Lower lobe of right lung (tissue), 2 donors: ENCODE measurements at places on chromosomes 7 and 10. TPM values are rescaled to one million over a fixed set of nuclear protein-coding genes. Genes with fewer than 3 reads are reported as not detected.

DNA sequence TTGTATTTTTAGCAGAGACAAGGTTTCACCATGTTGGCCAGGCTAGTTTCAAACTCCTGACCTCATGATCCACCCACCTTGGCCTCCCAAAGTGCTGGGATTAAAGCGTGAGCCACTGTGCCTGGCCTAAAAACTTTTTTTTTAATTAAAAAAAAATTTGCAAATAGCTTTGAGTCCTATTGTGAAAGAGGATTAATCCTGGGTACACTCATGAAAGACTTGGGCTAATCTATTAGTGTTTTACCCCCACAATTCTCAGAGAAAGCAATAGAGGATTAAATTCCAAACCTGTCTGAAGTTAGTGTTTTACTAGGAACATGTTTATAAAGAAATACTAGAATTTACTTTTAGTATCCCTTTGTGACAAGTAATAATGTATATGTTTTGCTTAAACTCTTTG lies 76.9 kb upstream of the ITGB1 start:
- no peak for DNase-seq

DNA sequence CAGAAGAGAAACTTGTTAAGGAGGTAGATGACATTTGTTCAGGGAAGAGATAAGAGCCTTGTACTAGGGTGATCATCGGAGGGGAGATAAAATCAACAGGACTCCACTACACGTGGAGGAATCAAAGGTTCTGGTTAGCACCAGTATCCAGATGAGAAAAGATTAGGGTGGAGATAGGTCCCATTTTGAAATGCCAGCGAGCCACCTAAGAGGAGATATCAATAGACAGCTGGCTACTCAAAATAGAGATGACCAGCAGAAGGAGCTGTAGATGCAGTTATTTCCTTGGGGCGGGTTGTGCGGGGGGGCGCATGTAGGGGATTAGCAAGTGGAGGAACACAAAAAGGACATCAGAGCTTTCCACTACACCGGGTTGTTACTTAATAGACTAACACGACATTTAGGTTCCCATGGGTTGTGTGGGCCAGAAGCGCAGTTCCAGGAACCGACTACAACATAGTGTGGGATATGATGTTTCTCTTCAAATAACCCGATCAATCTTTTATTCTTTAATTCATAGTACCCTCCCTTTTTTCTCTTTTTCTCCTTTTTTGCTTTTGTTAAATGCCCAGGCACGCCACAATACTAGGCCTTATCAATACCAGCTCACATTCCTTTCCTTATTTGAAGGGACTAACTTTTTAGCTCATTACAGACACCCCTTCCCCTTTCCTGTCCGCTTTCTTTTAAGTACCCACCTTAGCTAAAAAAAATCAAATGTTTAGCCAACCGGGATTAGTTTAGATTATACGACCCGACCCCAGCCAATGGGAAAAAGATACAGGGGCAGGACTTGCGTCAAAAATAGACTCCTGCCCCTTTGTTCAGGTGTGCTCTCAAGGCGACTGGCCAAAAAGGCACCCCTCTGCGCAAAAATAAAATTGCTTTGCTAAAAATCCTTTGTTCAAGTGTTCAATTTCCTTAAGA lies 2.0 kb upstream of the KIF11 start:
- DNase-seq: peak; percentile 57

DNA sequence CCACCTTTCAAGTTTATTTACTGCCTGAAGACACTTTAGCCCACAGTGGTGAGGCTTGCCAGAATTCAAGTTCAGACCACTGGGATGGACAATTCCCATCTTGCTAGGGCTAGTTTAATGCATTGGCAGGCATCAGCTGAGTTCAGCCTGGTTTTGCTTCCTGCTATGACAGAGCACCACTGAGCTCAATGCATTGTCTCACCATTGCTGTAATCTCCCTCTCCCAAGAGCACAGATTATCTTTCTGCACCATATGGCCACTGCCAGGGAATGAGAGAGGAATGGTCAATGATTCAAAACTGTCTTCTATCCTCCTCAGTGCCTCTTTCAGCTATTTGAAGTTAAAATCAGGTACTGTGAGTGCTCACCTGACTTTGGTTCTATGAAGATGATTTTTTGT lies 160.8 kb downstream of the XPNPEP1 start:
- no peak for DNase-seq

DNA sequence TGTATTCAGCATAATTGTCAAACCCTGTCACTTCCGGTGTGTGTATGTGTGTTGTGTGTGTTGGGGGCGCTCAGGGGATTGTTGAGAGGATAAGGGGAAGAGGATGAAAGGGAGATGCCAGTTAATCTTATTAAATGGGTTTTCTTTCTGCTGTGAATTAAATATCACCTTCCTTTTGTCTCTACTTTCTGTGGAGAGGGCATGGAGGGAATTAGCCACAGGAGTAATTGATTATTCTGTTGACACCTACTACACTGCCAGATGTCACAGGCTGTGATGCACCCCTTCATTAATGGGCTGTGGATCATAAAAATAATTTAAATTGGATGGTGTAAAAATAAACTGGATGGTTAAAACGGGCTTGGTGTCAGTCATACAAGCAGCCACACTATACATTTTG lies 311.9 kb downstream of the MDFIC start:
- no peak for DNase-seq

DNA sequence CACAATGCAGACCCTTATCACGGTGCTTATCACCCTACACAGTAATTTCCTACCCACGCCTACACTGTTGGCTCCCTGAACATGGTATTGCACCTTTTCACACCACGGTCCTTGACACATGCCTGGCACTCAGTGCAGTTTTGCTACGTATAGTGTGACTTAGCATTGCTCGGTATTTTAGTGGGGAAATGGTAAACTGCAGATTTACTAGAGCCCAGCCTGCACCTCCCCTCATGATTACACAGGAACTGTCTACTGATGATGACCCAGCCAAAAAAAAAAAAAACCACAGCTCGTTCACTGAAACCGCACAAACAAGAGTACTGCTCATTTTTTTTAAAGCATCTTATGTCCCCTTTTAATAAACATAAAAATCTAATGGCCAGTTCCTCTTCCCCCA lies 124.2 kb upstream of the ZNF746 start:
- no peak for DNase-seq

DNA sequence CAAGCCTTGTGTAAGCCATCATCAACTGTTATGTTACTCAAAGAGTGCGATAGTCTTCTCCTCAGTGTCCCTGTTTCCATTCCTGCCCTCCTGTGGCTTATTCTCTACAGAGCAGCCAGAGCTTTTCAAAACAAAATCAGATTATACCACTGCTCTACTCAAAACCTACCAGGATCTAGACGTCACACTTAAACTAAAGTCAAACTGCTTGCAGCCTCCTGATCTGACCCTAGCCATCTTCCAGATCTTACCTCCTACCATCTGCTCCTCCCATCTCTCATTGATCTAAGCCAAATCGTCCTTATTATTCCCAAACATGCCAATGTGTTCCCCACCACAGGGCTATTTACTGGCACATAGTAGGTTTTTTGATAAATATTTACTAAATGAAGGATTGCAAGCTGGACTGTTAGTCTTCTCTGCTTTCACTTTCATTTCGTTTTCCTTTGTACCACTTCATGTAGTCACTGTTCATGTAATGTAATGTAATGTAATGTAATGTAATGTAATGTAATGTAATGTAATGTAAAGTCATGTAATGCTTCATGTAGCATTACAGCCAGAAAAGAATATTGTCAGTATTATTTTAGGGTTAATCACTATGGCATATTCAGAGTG lies 116.1 kb downstream of the GPR37 start:
- DNase-seq: no peak

- DNase-seq: no peak
Measured at GRCh38 chr7:73307436-73307835, 1.2 kb downstream of the NSUN5 start.

GRCh38 chr7:148697256-148698006 lies 1.3 kb upstream of the CUL1 start:
- DNase-seq: no peak

GRCh38 chr7:15396210-15397158 lies 165.3 kb downstream of the AGMO start:
- no peak for DNase-seq

GRCh38 chr7:2023877-2024566 lies 208.7 kb downstream of the MAD1L1 start:
- DNase-seq: peak; percentile 39

DNA sequence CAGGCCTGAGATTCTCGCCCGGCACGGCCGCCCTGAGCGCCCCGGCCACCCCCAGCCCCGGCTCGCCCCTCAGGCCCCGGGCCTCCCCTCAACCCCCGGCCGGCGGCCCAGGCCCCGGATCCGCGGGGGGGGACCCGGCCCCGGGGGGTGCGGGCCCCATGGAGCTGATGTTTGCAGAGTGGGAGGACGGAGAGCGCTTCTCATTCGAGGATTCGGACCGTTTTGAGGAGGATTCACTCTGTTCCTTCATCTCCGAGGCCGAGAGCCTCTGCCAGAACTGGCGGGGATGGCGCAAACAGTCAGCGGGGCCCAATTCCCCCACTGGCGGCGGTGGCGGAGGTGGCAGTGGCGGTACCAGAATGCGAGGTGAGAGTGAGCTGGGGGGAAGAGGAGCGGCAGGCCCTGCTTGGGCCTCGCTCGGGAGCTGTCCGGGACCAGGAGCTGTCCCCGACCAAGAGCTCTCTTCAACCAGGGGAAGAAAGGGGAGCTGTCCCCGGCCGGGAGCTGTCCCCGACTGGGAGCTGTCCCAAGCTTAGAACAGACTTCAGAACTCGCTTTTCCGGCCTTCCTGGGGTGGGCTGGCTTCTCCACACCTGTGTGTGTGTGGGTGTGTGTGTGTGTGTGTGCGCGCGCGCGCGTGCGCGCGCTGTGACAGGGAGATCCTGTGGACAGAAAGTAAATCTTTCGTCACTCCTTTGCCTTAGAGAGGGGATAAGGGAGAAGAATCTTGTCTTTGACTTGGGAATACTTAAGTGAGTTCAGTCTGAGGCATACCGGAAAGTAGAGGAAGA lies 510 bp downstream of the ZSWIM8 start:
- DNase-seq: peak; percentile 73

Gene HOXA10
- 0.38 TPM for total RNA-seq

Gene ANKRD1
- 47.5 TPM for total RNA-seq

Gene CALHM2
- 45.0 TPM for total RNA-seq
